Bronchial smooth muscle cell (primary cell): ENCODE measurements at places on chromosomes 12 and 14. TPM values are rescaled to one million over a fixed set of nuclear protein-coding genes. Genes with fewer than 3 reads are reported as not detected.

Gene CCER1
- total RNA-seq = not detected in 2 replicates

Gene MYH6
- not detected in 2 replicates for total RNA-seq

Gene CTSG
- total RNA-seq = not detected in 2 replicates

Gene SIX1
- 9.8 and 18.1 TPM in 2 replicates for total RNA-seq

Gene DBX2
- 0.09 TPM in 1 of 2 replicates, not detected in the other for total RNA-seq

Gene SPIC
- total RNA-seq = not detected in 2 replicates

Gene SOAT2
- total RNA-seq = 0.16 and 0.17 TPM in 2 replicates

Gene DIO2
- total RNA-seq = 11.5 and 24.3 TPM in 2 replicates

Gene WDHD1
- total RNA-seq = 7.8 and 9.6 TPM in 2 replicates

Gene OTX2
- total RNA-seq = not detected in 2 replicates

Gene GALNT6
- 18.2 and 71.2 TPM in 2 replicates for total RNA-seq

Gene DTX1
- 0.09 TPM in 1 of 2 replicates, not detected in the other for total RNA-seq

Gene NAV3
- total RNA-seq = 41.8 and 47.8 TPM in 2 replicates

Gene CCDC177
- total RNA-seq = 0.09 TPM in 1 of 2 replicates, not detected in the other

Gene FAIM2
- total RNA-seq = 3.3 and 8.2 TPM in 2 replicates

Gene SLC7A7
- total RNA-seq = 2.5 and 5.7 TPM in 2 replicates

Gene SERPINA9
- not detected in 2 replicates for total RNA-seq

Gene FLRT2
- 0.77 and 9.3 TPM in 2 replicates for total RNA-seq

Gene FNTB
- 5.9 and 6.6 TPM in 2 replicates for total RNA-seq

Gene GTF2H3
- 20.6 and 21.3 TPM in 2 replicates for total RNA-seq

Gene CABP1
- 0.16 and 0.17 TPM in 2 replicates for total RNA-seq

Gene RFX4
- total RNA-seq = not detected in 2 replicates

Gene CLEC7A
- not detected in 2 replicates for total RNA-seq

Gene TBPL2
- total RNA-seq = not detected in 2 replicates

Gene RNASE3
- 0.16 TPM in 1 of 2 replicates, not detected in the other for total RNA-seq

Gene NRIP2
- under 0.01 TPM in 1 of 2 replicates, not detected in the other for total RNA-seq

Gene LRIG3
- 89.3 and 135 TPM in 2 replicates for total RNA-seq

Gene RTL1
- under 0.01 TPM in 1 of 2 replicates, not detected in the other for total RNA-seq

Gene TMTC1
- 15.2 and 28.7 TPM in 2 replicates for total RNA-seq

Gene GUCY2C
- under 0.01 TPM in 1 of 2 replicates, not detected in the other for total RNA-seq

Gene CREBL2
- total RNA-seq = 43.5 and 44.6 TPM in 2 replicates

Gene CDCA3
- 1.2 and 3.0 TPM in 2 replicates for total RNA-seq

Gene ATN1
- 8.2 and 11.0 TPM in 2 replicates for total RNA-seq

Gene EXOC3L4
- total RNA-seq = 0.32 and 1.3 TPM in 2 replicates

Gene C12orf42
- not detected in 2 replicates for total RNA-seq

Gene ABCC9
- 10.5 and 10.9 TPM in 2 replicates for total RNA-seq

Gene ZNF84
- total RNA-seq = 20.3 and 27.7 TPM in 2 replicates

Gene PMCH
- total RNA-seq = 0.16 TPM in 1 of 2 replicates, not detected in the other

Gene KCNC2
- not detected in 2 replicates for total RNA-seq

Gene FBRSL1
- total RNA-seq = 0.69 and 0.79 TPM in 2 replicates

Gene TAS2R20
- 1.6 and 2.5 TPM in 2 replicates for total RNA-seq

Gene GDF11
- 4.5 and 5.0 TPM in 2 replicates for total RNA-seq

Gene RAPGEF3
- 6.8 and 7.0 TPM in 2 replicates for total RNA-seq

Gene TEDC1
- total RNA-seq = 1.5 and 2.4 TPM in 2 replicates

Gene BDKRB2
- 80.9 and 172 TPM in 2 replicates for total RNA-seq

Gene PRH2
- 0.63 TPM in 1 of 2 replicates, not detected in the other for total RNA-seq

Gene PRDM4
- total RNA-seq = 14.0 and 16.3 TPM in 2 replicates

Gene IGF1
- total RNA-seq = 0.63 and 2.7 TPM in 2 replicates

Gene ZBTB25
- total RNA-seq = 3.6 and 5.2 TPM in 2 replicates

Gene HOXC4
- total RNA-seq = 0.16 TPM in 1 of 2 replicates, not detected in the other

Gene NEMP1
- 3.8 and 4.9 TPM in 2 replicates for total RNA-seq
